Nucleus accumbens (tissue), 56 donors: ENCODE measurements at places on chromosomes 16 and 17.

- no peak for DNase-seq
Measured at GRCh38 chr17:71970312-71970711, 150.5 kb upstream of the SOX9 start.

DNA sequence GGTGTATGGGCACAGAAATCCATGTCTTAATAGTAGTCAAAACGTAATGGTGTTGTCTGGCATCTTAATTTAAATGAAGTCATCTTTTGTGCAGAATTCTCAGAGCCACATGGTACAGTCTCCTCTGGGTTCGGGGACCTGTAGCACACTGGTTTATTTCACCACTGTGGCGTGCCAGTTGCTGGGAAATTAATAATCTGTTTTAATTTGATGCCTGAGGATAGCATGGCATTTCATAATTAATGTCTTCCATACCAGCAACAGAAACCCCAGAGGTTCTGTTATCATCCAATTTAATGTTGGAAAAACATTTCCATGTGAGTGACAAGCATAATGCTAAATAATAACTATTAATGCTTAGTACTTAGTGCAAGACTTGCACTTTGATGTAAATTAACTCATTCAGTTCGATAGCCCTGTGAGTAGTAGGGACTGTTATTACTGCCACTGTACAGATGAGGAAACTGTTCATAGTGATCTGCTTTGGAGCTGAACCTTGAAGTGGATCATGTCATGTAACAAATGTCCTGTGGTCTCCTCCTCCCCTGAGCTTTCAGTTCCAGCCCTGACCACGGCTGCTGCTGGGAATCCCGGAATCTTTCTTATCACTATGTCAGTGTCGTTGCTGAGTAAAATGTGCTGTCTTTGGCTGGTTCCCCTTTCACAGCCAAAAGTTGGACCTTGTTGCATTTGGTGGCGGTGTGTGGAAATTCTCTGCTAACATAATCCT lies 51.2 kb downstream of the SNX29 start:
- DNase-seq: no peak

- DNase-seq: no peak
Measured at GRCh38 chr17:74579900-74580299, 12.2 kb downstream of the CD300LD start.

DNA sequence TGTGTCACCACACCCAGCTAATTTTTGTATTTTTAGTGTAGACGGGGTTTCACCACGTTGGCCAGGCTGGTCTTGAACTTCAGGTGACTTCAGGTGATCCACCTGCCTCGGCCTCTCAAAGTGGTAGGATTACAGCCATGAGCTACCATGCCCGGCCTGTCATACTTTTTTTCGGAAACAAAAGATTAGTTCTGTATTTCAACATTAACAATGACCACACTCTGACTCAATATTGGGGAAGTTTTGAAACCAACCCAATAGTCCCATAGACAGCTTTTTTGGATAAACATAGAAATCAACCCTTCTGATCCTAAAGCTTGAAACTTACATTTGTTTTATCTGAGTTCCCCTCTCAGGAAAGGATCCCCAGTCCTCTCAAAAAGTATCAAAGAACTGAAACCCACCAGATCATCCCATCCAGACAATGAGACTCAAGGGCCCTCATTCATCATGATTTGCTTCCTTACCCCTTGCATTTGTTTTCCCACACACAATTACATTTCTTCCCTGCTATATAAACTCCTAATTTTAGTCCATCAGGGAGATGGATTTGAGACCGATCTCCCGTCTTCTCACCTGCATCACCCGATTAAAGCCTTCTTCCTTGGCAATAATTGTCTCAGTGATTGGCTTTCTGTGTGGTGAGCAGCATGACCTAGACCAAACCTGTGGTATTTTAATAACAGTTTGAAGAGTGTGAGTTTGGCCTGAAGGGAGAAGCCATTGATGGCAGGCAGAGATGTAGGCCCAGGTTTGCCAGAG lies 7.2 kb upstream of the AGRP start:
- DNase-seq: no peak

- no peak for DNase-seq
Measured at GRCh38 chr17:68706356-68706920, 105.3 kb upstream of the FAM20A start.
